DMS53 (cell line): ENCODE measurements at places on chromosomes 2 and 18.

- no peak for DNase-seq
Measured at GRCh38 chr18:9211955-9212354, 75.4 kb downstream of the ANKRD12 start.

DNA sequence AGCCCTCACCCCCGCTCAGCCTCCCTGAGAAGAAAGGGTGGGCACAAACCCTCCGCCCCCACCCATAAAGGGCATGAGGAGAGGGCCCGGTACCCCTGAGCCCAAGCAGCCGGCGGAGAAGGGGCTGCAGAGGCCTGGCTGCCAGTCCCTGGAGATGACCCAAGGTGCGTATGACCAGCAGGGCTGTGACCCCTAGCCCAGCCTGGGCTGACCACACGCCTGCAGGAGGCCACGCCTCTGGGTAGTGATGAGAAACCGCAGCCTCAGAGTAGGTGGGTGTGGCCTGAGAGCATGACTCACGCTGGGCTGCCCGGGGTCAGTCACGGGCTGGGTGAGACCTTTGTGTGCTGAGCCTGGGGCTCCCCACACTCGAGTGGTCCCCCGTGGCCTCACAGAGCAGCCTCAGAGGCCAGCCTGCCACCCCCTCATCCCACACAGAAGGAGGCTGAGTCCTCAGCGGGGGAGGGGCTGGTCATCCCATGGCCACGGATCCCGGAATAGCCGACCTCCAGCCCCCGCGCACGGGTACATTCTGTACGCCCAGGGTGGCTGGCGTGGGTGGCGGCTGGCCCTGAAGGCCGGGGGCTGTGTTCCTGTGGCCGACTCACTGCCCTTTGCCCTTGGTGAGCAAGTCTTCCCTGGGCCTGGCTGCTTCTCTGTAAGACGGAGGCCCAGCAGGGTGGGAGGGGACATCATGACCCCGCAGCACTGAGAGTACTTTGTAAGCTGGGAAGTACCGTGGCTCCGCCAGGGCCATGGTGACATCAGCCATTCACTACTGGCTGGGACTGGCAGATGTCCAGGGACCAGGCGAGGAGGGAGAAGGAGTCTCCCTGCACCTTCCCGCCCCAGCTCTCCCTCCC is 110.8 kb upstream of the OTOS start:
- peak; percentile 20 for DNase-seq

DNA sequence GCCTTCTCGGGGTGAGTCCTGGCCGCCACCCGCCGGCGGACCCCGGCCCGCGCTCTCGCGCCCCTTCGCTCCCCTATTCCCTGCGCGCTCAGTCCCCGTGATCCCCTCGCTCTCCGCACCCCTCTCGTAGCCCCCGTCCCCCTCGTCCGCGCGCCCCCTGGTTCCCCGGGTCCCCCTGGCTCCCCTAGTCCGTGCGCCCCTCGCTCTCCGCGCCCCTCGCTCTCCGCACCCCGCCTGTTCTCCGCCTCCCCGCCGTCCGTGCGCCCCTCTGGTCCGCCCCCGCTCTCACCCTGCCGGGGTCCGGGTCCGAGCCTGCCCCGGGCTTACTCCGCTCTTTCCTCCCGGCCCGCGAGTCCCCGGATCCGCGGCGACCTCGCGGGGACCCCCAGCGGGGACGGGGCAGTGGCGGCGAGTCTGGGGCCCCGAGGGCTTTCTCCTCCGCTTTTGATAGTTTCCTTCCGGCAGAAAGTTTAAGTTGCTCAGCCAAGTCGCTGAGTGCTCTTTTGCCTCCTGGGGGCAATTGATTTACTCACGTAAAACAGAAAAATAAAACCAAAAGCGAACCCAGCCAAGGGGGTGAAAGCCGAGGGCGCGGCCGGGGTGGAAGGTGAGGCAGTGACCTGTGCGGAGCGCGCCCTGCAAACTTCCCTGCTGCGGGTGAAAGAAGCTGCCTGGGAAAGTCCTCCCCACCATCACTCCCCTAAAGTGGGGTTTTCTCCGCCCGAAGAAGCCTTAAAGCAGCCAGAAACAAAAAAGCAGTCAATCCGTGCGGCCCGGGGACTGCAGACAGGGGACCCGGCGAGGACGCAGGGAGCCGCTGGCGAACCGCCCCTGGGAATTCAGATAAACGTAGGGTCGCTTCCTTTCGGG is 568 bp downstream of the RAB31 start:
- DNase-seq = peak; percentile 42

DNA sequence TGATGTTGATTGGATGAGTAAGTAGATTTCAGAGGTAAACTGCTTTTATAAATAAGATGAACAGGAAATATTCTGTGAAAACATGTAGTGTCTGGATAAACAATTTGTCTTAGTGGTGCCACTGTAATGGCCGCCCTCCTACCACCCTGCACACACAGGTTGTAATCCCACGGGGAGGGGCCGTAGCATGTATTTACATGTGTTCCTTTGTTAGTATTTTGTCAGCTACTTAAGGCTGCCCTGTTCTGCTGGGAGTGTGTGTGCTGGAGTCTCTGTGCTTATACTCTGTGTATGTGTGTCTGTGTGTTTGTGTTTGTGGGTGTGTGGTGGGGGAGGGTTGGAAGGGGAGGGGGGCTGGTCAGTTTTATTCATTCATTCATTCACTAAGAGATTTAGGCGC is 5.1 kb downstream of the TSHZ1 start:
- DNase-seq = peak; percentile 14

GRCh38 chr2:64086347-64087082 is 57.7 kb downstream of the PELI1 start:
- no peak for DNase-seq

GRCh38 chr2:119536211-119536610 is 8.0 kb upstream of the CFAP221 start:
- DNase-seq = no peak
